ENCODE measurements at places on chromosomes 5 and 9.

DNA sequence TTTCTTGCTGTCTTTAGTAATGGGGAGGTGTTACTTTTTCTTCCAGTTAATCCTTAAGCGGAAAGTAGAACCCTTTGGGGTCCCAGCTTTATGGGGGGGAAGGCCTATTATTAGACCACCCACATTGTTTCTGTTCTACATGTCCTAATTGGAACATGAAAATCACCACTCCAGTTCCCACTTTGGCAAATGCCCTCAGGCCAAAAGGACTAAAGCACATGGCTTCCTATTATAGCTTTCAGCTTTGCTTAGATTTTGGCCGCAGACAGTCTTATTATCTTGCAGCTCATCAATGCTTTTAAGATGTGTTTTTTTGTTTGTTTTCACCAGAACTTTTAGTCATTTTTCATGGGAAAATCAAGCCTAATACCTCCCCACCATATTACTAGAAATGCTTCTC lies 296.8 kb upstream of the ANKH start:
- no peak for DNase-seq

DNA sequence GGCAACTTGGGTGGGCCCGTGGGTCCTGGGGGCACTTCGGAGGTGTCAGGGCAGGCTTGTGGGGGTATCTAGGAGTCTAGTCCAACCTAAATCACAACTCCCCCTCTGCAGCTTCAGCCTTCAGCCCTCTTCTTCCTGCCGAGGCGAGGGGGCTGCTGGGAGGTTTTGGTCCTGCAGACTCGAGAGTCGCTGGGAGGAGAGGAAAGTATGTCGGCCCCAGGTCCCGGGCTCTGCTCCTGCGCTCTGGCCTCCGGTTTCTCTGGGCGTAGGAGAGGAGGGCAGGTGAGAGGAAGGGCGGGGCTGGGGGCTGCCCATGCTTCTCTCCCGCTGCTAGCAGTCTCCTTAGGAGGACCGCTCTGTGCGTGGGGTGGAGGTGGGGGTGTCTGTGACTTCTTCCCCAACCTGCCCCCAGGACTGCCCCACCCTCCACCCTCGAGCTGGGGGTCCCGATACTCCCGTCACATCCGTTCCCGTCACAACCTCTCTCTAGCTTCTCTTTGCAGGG lies 139.8 kb upstream of the COL5A1 start:
- peak; percentile 70 for DNase-seq

DNA sequence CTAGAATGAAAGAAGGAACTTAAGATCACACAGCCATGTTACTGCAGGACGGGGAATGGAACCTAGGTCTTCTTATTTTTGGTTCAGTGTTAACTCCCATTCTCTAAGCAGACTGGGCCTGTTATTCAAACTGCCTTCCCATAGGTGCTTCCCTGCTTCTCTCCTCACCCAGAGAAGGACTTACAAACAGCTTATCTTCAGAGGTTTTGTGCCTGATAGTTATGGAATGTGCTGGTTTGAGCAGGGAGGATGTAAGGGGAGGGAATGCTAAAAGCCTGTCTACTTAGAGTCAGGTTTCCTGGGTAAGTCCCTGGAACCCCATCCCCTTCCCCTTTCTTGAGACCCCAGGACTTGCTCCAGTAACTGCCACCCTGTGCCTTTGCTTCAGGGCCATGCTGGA lies 4.2 kb upstream of the PSMD5 start:
- peak; percentile 33 for DNase-seq

DNA sequence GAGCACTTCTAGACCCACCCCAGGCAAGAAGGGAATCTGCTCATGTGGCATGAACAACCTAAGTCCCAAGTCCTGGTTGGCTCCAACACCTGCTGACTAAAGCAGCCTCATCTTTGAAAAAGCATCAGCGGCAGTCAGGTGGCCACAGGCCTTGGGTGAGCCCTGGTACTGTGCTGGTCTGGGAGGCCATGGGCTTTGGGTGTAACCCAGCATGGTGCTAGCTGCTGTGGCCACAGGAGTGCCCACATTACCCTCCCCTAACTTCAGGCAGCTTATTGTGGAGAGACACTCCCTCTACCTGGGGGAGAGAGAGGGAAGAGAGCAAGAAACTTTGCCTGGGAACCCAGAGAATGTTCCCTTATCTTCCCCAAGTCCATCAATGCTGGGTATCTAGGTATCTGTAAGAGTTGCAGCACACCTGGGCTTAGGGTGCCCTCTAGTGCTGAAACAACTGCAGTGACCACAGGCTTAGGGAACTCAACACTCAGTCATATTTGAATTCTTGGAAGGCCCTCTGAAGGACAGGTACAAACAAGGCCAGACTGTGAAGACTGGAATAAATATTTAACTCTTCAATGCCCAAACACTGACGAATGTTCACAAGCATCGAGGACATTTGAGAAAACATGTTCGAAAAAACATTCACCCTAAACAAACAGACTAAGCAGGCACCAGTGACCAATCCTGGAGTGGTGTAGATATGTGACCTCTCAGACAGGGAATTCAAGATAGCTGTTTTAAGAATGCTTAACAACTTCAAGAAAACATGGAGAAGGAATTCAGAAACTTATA lies 69.9 kb upstream of the OR2K2 start:
- peak; percentile 21 for DNase-seq

GRCh38 chr9:126618190-126618584 lies 4.5 kb downstream of the LMX1B start:
- DNase-seq = peak; percentile 33

GRCh38 chr5:9713356-9713755 lies 83.2 kb upstream of the TAS2R1 start:
- no peak for DNase-seq

DNA sequence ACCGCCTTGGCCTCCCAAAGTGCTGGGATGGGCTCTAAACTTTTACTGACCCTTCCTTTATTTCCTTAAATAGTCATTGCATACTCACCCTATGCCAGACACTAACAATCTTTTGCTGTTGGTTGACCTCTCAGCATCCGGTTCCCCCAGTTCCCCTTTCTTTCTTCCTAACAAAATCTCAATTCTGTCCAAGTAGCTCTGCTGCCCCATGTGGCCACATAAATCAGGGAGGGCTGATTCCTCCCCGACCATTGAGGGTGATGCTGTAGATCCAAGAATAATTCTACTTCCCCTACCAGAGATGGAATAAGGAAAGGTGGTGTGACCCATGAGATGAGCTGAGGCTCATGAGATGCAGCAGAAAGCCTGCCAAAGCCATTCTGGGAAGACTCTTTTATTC lies 315.3 kb upstream of the MSX2 start:
- no peak for DNase-seq

GRCh38 chr5:76367623-76368371 lies 35.3 kb upstream of the IQGAP2 start:
- no peak for DNase-seq

DNA sequence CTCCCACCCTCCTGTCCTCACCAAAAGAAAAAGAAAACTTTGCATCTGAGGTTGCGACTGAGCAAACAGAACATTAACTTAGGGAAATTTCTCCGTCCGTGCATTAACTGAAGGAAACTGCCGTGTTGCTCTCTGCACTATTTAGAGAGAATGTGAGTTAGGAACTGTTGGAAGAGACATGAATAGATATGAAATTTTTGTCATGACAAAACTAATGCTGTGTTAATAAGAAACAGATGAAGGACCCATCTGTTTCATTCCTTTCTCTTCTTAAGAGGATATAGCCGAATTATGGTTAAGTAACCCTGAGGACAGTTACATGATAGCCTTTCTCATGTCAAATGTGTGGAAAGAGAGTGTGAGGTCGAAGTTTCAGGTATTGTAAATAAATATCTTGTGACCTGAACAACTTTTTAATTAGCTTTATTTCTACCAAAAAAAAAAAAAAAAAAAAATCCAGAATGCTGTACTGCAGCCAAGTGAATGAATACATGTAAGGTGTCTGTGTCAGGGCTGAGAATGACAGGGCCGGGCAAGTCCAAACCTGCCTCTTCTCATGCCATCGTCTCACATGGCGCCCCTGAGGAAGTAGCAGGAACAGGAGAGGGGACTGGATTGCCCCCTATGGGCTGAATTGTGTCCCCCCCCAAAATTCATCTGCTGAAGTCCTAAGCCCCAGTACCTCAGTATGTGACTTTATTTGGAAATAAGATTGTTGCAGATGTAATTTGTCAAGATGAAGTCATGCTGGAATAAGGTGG lies 35.6 kb upstream of the ANKRD33B start:
- DNase-seq = peak; percentile 58

GRCh38 chr9:125508249-125508648 lies 198.8 kb downstream of the MAPKAP1 start:
- DNase-seq = no peak

DNA sequence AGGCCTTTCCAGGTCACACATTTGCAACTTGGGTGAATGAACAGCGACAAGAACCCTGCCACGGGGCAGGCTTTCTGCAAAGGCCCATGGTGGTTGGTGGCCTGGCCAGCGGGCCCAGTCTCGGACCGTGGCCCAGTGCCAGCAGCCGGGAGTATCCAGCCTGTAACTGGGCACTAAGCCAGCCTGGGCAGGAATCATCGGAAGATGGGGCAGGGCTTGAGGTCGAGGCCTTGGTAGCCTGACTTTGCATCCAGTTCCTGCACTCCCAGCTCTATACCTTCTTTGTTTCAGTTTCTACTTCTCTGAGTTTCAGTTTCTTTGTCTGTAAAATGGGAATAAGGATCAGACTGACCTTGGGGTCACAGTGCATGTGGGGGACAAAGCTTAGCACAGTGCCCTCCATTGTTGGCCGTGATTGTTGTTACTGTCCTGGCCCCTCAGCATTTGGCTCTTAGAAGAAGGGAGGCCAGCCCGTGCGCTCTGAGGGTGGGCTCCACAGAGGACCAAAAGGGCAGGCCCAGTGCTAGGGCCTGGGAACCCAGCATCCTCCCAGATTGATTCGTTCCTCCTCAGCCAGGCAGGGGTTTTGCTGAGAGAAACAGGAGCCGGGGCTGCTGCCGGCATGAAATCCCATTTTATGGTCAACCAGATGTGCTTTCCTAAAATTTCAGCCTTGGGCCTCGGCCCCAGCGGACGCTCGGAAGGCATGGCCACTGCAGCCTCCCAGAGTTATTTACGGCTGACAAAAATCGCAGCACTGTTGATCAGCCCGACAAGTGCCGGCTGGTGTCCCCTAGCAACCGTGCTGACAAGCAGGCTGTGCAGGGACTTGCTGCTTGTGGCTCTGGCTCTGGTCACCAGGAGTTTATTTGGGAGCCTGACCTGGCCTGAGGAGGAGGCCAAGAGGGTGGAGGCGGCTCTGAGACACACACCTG lies 43.6 kb downstream of the JADE2 start:
- no peak for DNase-seq

- no peak for DNase-seq
These were observed 81.6 kb downstream of the PTCH1 start for GRCh38 chr9:95435074-95435728.

GRCh38 chr9:111917980-111918379 lies 21.4 kb downstream of the UGCG start:
- DNase-seq = no peak

GRCh38 chr9:4937446-4937845 lies 47.6 kb upstream of the JAK2 start:
- DNase-seq = no peak

GRCh38 chr9:72476617-72477437 lies 44.6 kb upstream of the TMC1 start:
- peak; percentile 29 for DNase-seq

- no peak for DNase-seq
These were observed 18.4 kb downstream of the TRIM32 start for GRCh38 chr9:116705531-116705930.
